ENCODE measurements at places on chromosomes 16 and 17.
A peak's percentile ranks its signal among the peaks of the same experiment; 100 is the strongest.

DNA sequence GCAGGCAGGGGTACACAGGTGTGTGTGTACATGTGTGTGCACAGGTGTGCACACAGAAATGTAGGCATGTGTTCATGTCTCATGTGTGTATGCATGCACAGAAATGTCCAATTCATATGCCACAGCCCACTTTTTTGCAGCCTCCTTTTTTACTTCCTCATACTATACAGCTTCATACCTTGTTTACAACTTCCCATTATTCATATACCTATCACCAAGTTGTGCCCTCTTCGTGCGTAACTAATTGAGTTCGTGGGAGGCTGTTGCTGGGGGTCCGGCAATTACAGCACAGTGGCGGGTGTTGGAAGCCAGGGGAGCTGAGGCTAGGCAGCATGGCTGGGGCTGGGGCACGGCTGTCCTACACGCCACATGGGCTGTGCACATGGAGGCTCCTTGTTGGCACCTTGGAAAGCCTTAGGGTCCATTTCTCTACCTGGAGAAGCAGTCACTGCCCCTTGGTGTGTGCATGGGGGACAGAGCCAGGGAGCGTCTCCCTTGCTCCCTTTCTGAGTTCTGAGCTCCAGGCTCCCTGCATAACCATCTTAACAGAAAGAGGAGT lies 266.7 kb downstream of the ENGASE start:
- DNase-seq: no peak

GRCh38 chr16:20517149-20517548 lies 59.0 kb downstream of the ACSM2B start:
- DNase-seq: no peak

GRCh38 chr17:45934044-45934979 lies 40.0 kb downstream of the MAPT start:
- DNase-seq: no peak

DNA sequence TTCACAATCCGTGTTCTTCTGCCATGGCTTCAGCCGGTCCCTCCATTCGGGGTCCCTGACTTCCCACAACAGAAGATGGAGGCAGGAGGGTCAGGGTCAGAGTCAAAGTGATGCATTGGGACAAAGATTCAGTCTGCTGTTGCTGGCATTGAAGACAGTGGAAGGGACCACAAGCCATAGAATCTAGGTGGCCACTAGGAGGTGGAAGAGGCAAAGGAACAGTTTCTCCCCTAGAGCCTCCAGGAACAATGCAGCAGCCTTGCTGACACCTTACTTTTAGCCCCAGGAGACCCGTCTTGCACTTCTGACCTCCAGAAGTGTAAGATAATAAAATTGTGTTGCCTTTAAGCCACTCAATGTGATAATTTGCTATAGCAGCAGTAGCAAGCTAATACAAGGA lies 55.9 kb downstream of the MFSD11 start:
- peak; percentile 28 for DNase-seq

GRCh38 chr17:66573078-66573477 lies 261.8 kb upstream of the CACNG5 start:
- DNase-seq: no peak

- no peak for DNase-seq
Observed at GRCh38 chr17:12388226-12388625, 277.5 kb upstream of the MYOCD start.
